CD8-positive, alpha-beta memory T cell (primary cell): ENCODE measurements at places on chromosomes 16 and 17. TPM values are rescaled to one million over a fixed set of nuclear protein-coding genes. Genes with fewer than 3 reads are reported as not detected.

Gene TBC1D3D
- polyA plus RNA-seq = not detected

Gene TEX19
- not detected for polyA plus RNA-seq

Gene CCNF
- 2.6 TPM for polyA plus RNA-seq

Gene SLC47A2
- not detected for polyA plus RNA-seq

Gene CA7
- not detected for polyA plus RNA-seq

Gene TBC1D3H
- not detected for polyA plus RNA-seq

Gene GP1BA
- not detected for polyA plus RNA-seq

Gene BCO1
- polyA plus RNA-seq = not detected

Gene SMYD4
- 16.4 TPM for polyA plus RNA-seq

Gene TBC1D3B
- 0.49 TPM for polyA plus RNA-seq

Gene SEPTIN1
- polyA plus RNA-seq = 227 TPM

Gene BRICD5
- polyA plus RNA-seq = 0.14 TPM

Gene KRT9
- not detected for polyA plus RNA-seq

Gene HNF1B
- polyA plus RNA-seq = not detected
